Parietal lobe (tissue), 2 donors: ENCODE measurements at places on chromosomes 3 and 15. TPM values are rescaled to one million over a fixed set of nuclear protein-coding genes. Genes with fewer than 3 reads are reported as not detected.

Gene ZNF80
- total RNA-seq, result not detected

Gene EFCAB12
- 0.94 TPM for total RNA-seq

Gene SPATA12
- total RNA-seq, result not detected

Gene SUSD5
- 2.5 TPM for total RNA-seq

Gene TLR9
- 0.31 TPM for total RNA-seq

Gene HRG
- not detected for total RNA-seq

Gene TEX55
- total RNA-seq, result not detected

Gene PCNP
- total RNA-seq, result 102 TPM

Gene ADGRG7
- not detected for total RNA-seq

Gene TM6SF1
- 15.0 TPM for total RNA-seq

Gene IL12A
- total RNA-seq, result 1.6 TPM

Gene MINAR1
- total RNA-seq, result 4.4 TPM

Gene AGTR1
- total RNA-seq, result 0.31 TPM

Gene ARPP19
- 140 TPM for total RNA-seq

Gene CCDC33
- 0.31 TPM for total RNA-seq

Gene XCR1
- total RNA-seq, result not detected

Gene UTS2B
- 1.3 TPM for total RNA-seq

Gene EHHADH
- total RNA-seq, result 1.6 TPM

Gene LRRC3B
- 69.5 TPM for total RNA-seq

Gene MAGEL2
- total RNA-seq, result 1.9 TPM

Gene GPR15
- not detected for total RNA-seq

Gene LAMB2
- total RNA-seq, result 69.2 TPM

Gene TMEM212
- not detected for total RNA-seq

Gene REC114
- total RNA-seq, result not detected

Gene TMEM266
- 3.8 TPM for total RNA-seq

Gene GPR171
- total RNA-seq, result not detected

Gene COL6A6
- under 0.01 TPM for total RNA-seq
